ENCODE measurements at places on chromosomes 1 and 21.

GRCh38 chr1:199449221-199449620 is 578.3 kb upstream of the NR5A2 start:
- DNase-seq: no peak

DNA sequence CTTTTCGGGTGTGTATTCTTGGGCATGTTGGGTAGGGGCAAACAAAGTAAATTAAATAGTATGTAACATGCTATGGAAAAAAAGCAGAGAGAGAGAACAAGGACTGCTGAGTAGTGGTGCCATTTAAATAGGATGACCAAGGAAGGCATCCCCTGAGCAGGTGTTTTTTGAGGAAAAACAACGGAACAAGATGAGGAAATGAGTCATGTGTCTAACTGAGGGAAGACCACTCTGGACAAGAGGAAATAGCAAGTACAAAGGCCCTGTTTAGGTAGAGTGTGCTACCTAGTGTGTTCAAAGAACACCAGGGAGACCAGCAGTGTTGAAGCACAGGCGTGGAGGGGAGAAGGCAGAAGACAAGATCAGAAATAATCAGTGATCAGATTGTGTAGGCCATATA is 20.1 kb upstream of the GUCA2A start:
- no peak for DNase-seq

- no peak for DNase-seq
These were observed 10.6 kb upstream of the RAB4A start for GRCh38 chr1:229260297-229260696.

GRCh38 chr1:185215911-185216310 is 58.9 kb downstream of the SWT1 start:
- no peak for DNase-seq

DNA sequence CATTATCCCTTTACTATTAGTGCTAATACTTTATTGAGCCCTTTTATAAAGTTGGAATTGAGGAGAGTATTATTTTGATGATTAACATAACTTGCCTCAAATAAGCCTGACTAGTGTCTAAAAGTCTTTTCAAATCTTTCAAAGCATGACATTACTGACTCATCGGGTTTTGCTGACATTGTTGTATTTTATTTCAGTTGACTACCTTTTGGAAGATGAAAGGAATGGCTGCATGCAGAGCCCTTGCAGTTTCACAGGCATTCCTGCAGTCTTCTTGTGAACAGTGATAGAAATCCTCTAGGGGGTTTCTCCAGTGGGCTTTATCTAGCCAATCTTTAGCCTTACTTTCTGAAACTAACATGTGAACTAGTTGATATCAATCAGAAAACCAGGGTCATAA is 43.0 kb upstream of the TMEM61 start:
- DNase-seq: no peak
